Mammary epithelial cell (primary cell): ENCODE measurements at places on chromosomes 12 and 14. TPM values are rescaled to one million over a fixed set of nuclear protein-coding genes. Genes with fewer than 3 reads are reported as not detected.

GRCh38 chr12:66503746-66504145, 175.1 kb downstream of the GRIP1 start:
- no peak for DNase-seq

GRCh38 chr12:108679106-108679681, 45.5 kb upstream of the SELPLG start:
- DNase-seq = no peak

Gene PTPN6
- 16.4 TPM for polyA plus RNA-seq

DNA sequence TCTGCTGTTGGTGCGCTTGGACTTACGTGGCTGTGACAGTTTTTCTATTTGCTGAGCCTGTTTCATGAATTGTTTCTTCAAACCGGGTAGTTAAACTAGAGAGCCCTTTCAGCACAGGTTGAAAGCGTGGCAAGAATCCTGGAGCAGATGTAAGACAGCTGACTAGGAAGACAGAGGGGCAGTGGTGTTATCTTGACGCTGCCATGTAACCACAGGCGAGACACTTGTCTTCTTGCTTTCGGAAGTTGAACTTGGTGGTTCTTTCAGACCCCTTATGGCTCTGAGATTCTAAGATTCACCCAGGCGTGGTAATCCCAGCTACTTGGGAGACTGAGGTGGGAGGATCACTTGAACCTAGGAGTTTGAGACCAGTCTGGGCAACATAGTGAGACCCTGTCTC, 4.3 kb downstream of the EMP1 start:
- no peak for DNase-seq

GRCh38 chr14:77615361-77616132, 890 bp downstream of the SPTLC2 start:
- DNase-seq = peak; percentile 64

Gene MORN3
- 0.01 TPM for polyA plus RNA-seq
